Activated CD4-positive, alpha-beta T cell treated with anti-CD3 and anti-CD28 coated beads for 24 hours (primary cell): ENCODE measurements at places on chromosomes 2 and 18.

GRCh38 chr2:50225021-50225928 lies 806.7 kb downstream of the NRXN1 start:
- no peak for DNase-seq

DNA sequence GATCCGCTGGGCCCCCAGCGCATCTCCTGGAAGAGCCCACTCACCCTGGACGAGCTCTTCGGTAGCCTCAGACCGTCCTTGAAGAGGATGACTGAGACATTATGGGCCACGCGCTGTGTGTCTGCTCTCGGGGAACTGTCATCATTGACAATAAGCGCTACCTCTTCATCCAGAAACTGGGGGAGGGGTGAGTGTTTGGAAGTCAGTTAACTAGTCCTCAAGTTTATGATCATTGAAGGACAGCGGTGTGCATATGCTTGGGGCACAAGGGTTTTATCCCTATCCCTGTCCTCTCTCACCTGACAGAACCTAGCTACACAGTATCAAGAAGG lies 586 bp downstream of the STK16 start:
- no peak for DNase-seq

GRCh38 chr2:101675512-101675911 lies 22.0 kb upstream of the MAP4K4 start:
- no peak for DNase-seq

- no peak for DNase-seq
Measured at GRCh38 chr2:47803363-47803762, 20.4 kb downstream of the MSH6 start.

DNA sequence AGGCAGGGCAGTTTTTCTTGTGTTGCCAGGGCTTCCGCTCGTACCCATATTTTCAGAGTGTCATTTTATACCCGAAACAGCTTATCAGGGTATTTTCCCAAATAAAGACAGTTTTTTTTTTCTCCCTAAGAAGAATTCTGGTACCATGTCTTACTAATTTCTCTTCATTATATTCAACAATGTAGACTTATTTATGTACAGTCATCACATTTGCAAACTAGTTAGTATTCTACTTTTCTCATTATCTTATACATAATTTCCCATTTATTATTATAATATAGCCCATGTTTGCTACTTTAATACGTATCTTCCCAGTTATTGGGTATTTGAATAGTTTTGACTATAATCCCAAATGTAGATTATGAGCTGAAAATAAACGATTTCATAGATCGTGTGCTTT lies 36.5 kb upstream of the PAIP2B start:
- DNase-seq: no peak

DNA sequence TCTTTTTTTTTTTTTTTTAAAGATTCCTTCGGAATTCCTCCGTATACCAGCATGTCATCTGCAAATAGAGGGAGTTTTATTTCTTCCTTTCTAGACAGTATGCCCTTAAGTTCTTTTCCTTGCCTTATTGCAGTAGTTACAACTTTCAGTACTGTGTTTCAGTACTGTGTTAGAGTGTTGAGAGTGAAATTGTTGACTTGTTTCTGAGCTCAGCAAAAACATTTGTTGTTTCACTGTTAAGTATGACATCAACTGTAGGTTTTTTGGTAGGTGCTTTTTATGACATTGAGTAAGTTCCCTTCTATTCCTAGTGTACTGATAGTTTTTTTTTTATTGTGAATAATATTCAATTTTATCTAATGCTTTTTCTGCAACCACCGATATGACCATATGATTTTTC lies 43.9 kb downstream of the ACVR2A start:
- no peak for DNase-seq

DNA sequence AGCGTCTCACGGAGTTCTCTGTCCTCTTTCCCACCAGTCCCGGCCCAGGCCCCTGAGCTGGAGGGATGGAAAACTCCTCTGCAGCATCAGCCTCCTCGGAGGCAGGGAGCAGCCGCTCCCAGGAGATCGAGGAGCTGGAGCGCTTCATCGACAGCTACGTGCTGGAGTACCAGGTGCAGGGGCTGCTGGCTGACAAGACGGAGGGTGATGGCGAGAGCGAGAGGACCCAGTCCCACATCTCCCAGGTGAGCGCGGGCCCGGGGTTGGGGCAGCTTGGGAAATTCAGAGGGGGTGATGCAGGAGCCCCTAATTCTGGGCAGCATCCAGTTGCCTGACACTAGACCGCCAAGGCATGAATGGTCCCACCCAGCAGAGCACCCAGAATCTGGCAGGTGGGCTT lies 80.7 kb downstream of the CTIF start:
- DNase-seq: no peak

GRCh38 chr2:222760301-222760897 lies 88.9 kb downstream of the MOGAT1 start:
- DNase-seq: no peak

DNA sequence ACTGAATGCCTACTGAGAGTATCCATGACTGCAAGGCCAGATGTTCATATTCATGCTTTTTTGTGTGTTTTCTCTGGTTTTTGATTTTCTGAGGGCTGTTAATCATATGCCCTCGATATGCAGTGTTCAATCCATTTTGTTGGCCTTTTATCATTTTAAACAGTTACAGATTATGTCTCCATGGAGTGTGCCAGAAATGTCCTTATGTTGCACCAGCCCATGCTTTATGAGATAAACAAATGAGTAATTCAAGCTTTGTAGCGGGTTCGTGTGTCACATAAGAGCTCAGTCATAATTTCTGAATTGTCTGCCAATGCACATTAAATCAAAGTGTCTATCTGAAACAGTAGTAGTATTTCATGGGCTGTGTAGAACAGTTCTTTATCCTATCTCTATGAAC lies 583.0 kb downstream of the THSD7B start:
- no peak for DNase-seq
